EL (cell line): ENCODE measurements at places on chromosomes 11 and 22.

DNA sequence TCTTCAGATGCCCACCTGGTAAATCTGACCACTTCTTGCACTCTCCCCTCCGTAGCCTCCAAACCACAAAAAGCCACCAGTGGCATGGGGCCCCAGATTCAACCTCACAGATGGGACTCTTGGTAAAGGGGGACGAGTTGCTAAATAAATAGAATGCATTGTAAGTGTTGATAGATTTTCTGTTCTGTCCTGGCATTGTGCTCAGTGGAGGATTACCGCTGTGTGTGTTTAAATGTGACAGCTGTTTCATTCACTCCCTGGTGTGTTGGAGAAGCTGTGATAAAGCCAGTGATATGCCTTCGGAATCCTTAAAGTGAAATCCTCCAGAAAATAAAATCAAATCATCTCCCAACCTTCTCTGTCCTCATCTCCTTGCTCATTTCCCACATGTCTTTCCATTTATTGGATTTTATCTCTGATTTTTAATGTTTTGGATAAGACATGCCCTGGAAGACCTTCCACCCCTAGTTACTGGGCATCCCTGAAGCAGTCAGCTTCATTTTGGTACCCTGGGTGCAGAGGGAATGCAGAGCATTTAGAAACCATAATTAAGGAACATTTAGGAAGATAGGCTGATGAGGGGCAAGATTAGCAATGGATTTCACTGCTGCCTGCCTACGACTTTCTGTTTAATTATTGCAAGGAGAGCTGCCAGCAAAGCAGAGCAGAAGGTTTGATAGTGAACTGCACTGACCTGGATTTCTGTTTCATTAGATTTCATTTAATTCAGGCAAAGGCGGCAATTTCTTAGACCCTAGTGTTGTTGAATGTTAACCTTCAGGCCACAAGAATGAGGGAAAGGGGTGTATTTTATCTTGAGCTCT lies 460.9 kb upstream of the KIRREL3 start:
- no peak for DNase-seq

GRCh38 chr11:78666675-78667160 lies 92.1 kb upstream of the NARS2 start:
- DNase-seq = peak; percentile 21

GRCh38 chr11:26963764-26964163 lies 30.1 kb upstream of the FIBIN start:
- DNase-seq = no peak

DNA sequence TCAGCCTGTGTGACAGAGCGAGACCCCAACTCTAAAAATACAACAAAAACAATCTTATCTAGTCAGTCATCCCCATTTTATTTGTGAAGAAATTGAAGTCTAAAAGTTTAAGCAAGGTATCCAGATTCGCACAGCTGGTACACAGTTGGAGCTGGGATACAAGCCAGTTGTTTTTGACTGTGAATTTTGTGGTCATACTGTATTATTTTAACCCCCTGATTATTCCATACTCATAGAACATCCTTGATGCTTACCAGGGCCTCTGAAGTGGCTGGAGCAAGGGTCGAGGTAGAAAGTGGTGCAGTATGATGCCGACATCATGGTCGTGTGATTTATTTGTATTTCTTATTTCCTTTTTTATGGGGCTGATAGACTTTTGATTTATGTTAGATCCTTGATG lies 50.0 kb downstream of the BID start:
- DNase-seq = no peak

DNA sequence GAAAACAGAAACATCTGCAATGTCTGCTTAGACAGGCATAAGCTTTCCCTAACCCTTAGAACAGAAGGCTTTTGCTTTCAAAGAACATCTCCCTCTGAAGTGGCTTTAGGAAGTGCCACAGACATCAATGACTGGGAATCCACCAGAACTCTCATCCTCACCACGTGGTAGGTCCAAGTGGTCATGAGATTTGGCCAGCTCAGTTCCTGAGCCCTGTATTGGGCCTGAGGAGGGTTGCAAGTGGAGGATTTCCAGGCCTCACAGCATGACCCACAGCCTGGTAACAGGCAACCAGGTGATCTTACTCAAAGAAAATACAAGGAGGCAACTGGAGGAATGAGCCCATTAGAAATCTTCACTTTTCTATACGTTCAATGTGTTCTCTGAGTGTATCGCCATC lies 1.6 kb downstream of the CASP1 start:
- DNase-seq = no peak

GRCh38 chr11:6654281-6655019 lies 1.2 kb downstream of the DCHS1 start:
- DNase-seq = no peak

DNA sequence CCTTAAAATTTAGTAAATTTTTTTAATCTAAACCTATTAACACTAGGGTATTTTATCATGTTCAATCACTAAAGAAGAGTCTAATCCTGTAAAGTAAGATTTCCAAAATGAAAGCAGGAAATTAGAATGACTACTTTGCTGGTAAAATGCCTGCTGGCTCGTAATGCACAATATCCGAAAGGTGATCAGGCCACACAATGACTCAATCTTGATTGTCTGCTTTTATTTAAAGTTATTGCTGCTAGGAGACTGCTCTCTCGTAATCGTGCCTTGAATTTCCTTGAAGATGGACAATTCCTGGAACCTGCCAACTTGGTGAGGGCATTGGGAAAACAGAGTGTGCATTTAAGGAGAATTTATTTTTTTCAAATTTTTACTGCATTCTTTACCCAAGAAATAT lies 1786.5 kb upstream of the RAG2 start:
- peak; percentile 49 for DNase-seq
